ENCODE measurements at places on chromosomes 4 and X.

- DNase-seq, result no peak
Measured at GRCh38 chr4:123167931-123168330, 228.7 kb upstream of the SPRY1 start.

- DNase-seq, result no peak
Measured at GRCh38 chrX:153992180-153992579, 19.6 kb downstream of the TMEM187 start.

DNA sequence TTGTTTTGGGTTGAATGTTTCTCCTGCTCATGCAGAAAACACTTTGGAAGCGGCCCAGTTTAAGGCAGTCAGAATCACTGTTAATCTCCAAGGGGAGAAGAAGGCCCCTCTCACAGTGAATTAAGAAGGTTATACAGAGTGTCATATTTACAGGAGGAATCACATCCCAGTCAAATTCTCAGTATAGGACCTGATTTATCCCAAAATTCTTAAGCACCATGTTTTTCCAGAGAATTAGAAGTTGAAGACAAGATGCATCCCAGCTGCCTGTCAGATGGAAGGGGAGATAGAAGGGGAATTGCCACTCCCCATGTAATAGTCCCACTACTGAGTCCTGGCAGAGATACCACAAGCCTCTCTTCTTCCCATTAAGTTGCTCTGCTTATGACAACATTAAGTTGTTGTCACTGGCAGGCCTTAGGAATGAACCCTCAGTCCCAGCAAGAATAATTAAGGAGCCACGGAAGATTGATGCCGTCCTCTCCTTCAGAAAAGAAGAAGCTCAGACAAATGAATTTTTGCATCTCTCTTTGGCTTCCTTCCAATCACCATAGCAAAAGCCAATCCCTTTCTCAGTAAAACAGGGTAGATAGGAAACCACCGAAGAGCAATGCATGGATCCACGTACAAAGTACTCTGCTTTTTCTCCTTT lies 138.4 kb downstream of the LDB2 start:
- no peak for DNase-seq

DNA sequence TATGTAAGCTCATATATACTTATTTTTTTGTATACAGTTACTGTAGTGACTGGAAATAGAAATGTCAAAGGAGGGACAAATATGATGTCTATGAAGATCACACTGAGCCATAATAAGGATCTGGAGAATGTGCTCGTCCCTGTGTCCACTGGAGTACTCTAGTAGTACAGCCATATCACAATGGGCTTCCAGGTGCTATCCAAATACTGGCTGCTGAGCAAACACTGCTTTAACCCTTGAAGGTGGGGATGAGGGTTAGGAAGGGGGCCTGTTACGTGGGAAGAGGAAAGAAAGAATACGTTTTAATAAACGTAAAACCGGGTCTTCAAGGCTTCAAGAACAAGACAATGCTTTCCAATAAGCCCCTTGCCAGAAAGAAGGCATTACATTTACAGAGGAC lies 29.8 kb upstream of the TMEM150C start:
- no peak for DNase-seq

DNA sequence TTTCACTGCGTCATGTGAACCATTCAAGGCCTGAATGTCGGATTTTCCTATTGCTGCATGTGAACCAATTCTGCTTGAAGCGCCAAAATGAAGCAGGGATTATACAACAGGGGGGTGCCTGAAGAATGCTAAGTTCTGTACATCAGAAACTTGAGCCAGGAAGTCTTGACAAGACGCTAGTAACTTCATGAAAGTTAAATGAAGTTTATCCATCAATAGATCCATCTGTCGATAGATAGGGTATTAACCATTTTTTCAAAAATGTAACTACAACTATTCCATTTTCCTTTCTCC lies 590 bp upstream of the NAF1 start:
- DNase-seq, result no peak

DNA sequence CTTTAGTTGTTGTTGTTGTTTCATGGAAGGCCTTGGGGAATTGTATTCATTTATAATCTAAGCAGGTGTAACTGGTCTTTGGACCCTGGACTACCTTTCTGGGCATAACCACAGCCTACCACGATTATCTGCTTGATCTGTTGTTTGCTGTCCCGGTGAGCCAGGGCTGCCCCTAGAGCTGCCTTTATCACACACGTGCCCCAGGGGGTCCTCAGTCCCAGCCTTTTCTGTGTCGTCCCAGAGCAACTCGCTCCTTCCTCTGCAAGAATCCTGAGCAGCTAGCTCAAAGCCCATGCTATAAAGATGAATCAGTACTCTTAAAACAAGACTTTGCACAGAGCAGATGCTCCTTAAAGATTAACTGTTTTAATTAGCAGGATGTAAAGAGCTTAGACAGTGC lies 273.2 kb downstream of the EVC2 start:
- no peak for DNase-seq

All from central memory CD8-positive, alpha-beta T cell (primary cell).